ENCODE measurements at places on chromosomes 16 and 17.

DNA sequence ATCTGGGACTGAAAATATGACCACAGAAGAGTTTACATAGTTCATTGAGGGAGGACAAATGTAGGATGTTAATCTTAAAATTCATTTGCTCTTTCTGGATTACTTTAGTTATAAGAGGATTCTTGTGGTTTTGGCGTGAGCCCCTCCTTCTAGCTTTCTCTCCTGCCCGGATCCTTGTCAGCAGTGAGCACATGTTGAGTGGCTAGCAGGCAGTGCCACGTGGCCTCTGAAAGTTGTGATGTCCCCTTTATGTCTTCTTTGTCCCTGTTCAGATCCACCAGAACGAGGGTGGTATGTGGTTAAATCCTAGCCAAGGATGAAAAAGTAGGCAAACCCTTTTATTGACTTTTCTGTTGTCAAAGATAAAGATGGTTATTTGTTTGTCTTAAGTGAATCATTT is 83.8 kb downstream of the GNAO1 start:
- no peak for DNase-seq

DNA sequence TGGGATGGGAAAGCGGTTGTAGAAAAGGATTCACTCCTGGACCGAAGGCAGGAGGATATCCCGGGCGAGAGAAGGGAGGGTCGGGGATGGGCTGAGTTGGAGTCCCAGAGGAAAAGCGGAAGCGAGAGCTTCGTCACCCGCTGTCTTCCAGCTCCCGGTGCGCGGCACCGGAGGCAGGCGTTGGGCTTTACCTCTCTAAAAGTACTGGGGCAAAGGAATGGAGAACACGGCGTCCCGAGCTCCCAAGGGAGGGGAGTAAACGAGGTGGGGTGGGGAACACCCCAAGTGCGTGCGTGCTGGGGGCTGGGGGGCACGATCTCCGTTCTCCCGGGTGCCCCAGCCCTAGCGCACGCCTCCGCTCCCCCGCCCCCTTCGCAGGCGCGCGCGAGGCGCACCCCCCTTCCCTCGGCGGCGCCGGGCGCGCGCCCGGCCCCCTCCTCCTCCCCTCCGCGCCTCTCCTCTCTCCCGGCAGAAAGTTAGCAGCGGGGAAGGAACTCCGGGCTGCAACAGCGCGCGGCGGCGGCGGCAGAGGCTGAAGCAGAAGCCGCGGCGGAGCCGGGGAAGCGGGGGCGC is at the start of gene HS3ST4:
HS3ST4 (plus strand) TSS at position 441 of the 573 bp plus-strand sequence.
- no peak for DNase-seq

GRCh38 chr16:82135844-82136243 is 34.2 kb downstream of the MPHOSPH6 start:
- no peak for DNase-seq

GRCh38 chr16:54290833-54291655 is 4.5 kb upstream of the IRX3 start:
- DNase-seq: no peak

DNA sequence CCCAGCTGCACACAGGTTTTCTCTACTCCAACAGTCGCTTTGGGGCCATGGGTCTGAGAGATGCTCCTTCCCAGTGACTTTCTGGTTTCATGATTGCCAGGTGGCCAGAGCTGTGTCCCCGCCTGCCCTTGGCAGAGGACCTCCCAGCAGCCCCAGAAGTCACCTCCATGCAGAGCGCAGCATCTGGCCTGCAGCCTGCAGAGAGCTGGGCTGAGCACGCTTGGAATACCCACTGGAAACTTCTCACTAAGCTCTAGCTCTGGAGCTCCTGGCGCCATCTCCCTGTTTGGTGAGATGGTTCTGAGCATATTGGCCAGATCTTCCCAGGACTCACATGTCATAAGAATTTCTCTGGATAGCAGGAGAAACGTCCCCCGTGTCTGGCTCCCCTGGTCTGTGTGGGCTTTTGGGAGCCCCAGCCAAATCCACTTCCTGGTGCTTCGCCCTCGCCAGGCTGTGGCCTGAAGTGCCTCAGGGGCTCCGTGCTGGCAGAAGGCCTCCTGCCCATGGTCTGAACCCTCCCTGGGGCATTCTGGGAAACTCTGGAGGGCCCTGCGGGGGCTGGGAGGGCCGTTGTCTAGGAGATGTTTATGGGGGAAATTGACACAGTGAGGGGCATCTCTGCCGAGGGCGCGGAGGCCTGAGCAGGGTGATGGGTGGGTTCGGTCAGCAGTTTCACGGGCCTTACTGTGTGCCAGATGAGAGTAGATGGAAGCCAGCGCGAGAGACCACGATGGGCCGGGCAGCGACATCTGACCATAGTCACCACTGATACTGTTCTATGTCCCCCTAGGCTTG is 73.2 kb upstream of the CIBAR2 start:
- no peak for DNase-seq

- DNase-seq: no peak
Observed at GRCh38 chr17:50590946-50591737, 30.6 kb downstream of the CACNA1G start.

GRCh38 chr17:5545051-5545987 is 39.0 kb downstream of the NLRP1 start:
- DNase-seq: peak; percentile 47

DNA sequence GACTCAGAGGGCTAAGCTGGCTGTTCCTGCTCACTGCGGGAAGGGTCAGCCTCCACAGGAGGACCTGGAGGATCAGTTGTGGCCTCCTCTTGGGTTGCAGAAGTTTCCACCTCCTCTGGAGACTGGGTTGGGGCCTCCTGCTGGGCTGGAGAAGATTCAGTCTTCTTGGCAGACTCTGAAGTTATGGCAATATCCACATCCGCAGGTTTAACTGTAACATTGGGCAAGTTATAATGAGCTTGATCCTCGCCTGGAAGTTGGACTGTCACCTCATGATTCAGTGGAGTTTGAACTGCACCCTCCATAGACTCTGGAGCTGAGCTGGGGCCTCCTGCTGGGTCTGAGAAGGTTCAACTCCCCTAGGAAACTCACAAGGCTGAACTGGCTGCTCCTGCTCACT is 47.6 kb upstream of the TMEM97 start:
- no peak for DNase-seq

DNA sequence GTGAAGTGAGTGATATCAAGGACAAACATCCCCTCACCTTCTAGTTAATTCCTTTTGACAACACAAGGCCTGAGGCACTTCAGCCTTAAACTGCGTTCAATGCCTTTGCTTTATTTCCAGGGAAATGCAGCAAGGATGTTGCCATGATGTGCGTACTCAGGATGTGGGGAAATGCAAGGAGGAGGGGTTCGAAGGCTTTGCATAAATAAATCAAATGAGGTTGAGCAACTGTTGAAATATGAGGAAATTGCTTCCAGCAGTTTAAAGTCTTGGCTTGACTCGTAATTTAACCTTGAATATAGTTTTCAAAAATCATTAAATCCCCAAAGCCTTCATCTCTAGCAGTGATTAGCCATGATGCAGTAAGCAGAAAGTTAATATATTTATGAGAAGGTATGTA is 81.8 kb upstream of the CCL2 start:
- DNase-seq: no peak

- DNase-seq: peak; percentile 87
Observed at GRCh38 chr17:29176558-29177351, 3.4 kb downstream of the MYO18A start.

DNA sequence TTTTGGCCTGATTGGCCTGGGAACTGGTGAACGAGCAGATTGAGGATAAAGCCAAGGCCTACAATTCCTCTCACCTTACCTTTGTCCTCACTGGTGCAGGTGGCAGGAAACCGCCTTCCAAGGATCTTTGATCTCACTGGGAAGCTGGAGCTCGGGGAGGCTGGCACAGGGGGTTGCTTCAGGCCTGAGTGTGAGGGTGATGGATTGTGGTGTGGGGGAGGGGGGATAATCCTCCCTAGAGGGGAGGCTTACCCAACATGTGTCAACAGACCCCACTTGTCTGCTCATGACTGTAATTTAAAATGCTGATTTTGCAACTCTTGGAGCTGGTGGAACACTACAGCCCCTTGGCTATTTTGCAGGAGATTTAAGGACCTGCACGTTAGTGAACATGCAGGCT is 4.5 kb upstream of the RMI2 start:
- DNase-seq: no peak

- DNase-seq: peak; percentile 83
Observed at GRCh38 chr16:66588981-66589713, 9.9 kb downstream of the CMTM2 start.

DNA sequence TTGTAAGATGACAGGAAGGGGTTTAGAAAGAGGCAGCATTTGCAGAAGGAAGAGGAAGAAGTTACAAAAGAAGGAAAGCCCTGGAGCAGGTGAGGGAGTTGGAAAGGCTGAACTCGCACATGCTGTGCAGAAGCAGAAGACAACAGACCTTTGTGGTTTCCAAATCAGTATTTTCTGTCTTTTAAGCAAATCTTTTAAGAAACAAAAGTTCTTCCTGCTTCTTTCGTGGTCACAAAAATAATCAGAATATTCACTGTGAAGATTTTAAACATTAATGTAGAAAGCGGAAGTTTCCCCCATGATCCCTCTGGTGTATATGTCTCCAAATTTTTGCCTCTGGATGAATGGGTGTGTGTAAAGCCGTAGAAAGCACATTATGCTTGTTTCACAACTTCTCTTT is 25.8 kb downstream of the ZNRF1 start:
- no peak for DNase-seq

GRCh38 chr17:60640503-60640902 is 37.1 kb upstream of the BCAS3 start:
- no peak for DNase-seq

- DNase-seq: no peak
Observed at GRCh38 chr17:78124081-78124835, 4.3 kb downstream of the TMC6 start.

DNA sequence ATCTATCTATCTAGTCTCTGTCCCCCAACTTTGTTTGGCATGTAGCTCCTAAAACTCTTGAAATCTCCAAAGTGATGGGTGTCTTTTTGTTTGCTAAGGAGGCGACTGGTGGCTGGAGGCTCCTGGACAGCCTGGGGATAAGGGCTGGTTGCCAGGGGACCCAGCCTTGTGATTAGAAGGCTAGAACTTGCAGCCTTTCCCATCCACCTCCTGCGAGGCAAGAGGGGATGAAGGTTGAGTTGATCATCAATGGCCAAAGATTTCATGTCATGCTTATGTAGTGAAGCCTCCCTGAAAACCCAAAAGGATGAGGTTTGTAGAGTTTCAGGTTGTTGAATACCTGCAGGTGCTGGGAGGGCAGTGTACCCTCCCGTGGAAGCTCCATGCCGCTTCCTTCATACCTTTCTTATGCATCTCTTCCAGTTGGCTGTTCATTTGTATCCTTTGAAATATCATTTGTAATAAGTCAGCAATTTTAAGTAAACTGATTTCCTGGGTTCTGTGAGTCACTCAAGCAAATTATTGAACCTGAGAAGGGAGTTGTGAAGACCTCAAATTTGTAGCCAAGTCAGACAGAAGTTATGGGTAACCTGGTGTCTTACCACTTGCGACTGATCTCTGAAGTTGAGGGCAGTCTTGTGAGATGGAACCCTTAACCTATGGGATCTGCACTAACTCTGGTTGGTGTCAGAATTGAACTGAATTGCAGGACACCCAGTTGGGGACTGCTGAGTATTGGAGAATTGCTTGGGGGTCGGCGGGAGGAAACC is 202.4 kb downstream of the SEC14L1 start:
- DNase-seq: peak; percentile 48

- no peak for DNase-seq
Observed at GRCh38 chr16:53770641-53771040, 66.7 kb downstream of the FTO start.

DNA sequence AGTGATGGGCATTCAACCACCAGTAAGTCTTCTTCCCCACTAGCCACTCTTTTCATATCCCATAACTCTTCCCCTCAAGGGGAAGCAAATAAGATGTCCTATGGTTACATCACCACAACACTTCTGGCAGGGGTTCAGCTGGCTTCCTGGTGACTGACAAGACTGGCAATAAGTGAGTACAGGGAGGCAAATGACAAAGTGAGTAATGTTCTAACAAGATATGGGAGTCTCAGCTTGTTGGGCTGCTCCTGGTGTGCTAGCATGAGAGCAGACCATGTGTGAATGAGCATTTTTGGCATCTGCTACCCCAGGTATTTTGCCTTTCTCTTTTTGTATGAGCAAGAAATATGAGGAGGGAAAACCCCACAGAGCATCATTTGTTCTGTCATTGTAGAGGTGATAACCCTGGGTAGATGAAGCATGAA is 9.9 kb downstream of the TMIGD1 start:
- DNase-seq: peak; percentile 73

GRCh38 chr16:55853114-55853513 is 20.2 kb upstream of the CES1 start:
- DNase-seq: no peak

Measured in activated effector memory CD4-positive, alpha-beta T cell treated with anti-CD3 and anti-CD28 coated beads, Interleukin-2, amount 50 U/mL, for 16 hours (primary cell).